ENCODE measurements at places on chromosomes 6 and 20. TPM values are rescaled to one million over a fixed set of nuclear protein-coding genes. Genes with fewer than 3 reads are reported as not detected.

SMIM13 gene
- 6.7 TPM for total RNA-seq

TNFRSF21 gene
- 12.6 TPM for total RNA-seq

GNRH2 gene
- not detected for total RNA-seq

SNPH gene
- total RNA-seq, result 18.5 TPM

FOXF2 gene
- total RNA-seq, result 29.3 TPM

SYNDIG1 gene
- 0.17 TPM for total RNA-seq

CABLES2 gene
- total RNA-seq, result 0.51 TPM

MUC21 gene
- total RNA-seq, result not detected

PRSS16 gene
- total RNA-seq, result not detected

TFAP2C gene
- total RNA-seq, result not detected

Data from fibroblast of lung (primary cell).